ENCODE measurements at places on chromosomes 16 and 17. TPM values are rescaled to one million over a fixed set of nuclear protein-coding genes. Genes with fewer than 3 reads are reported as not detected.

Gene SF3B3
- total RNA-seq, result 95.1 TPM

Gene OR3A3
- not detected for total RNA-seq

Gene PIRT
- total RNA-seq, result not detected

Gene EIF3CL
- 89.0 TPM for total RNA-seq

Gene CHP2
- not detected for total RNA-seq

Gene CSHL1
- total RNA-seq, result not detected

Gene JPT2
- total RNA-seq, result 11.7 TPM

Gene MFAP4
- 104 TPM for total RNA-seq

Gene NOTUM
- total RNA-seq, result not detected

Gene WFIKKN1
- 0.71 TPM for total RNA-seq

Gene TBKBP1
- 13.7 TPM for total RNA-seq

Gene HAP1
- not detected for total RNA-seq

Gene SCGB1C2
- not detected for total RNA-seq

Gene PRSS27
- not detected for total RNA-seq

Gene SLFN12
- 3.6 TPM for total RNA-seq

Gene DUSP14
- total RNA-seq, result 35.3 TPM

Gene HEATR9
- total RNA-seq, result not detected

Gene RECQL5
- total RNA-seq, result 7.1 TPM

Gene ACSM2A
- total RNA-seq, result not detected

Gene SAP30BP
- 44.6 TPM for total RNA-seq

Gene GINS3
- total RNA-seq, result 5.8 TPM

Gene NEUROD2
- not detected for total RNA-seq

Gene MYH11
- 89.0 TPM for total RNA-seq

Gene TP53TG3
- not detected for total RNA-seq

Gene MAF
- total RNA-seq, result 16.7 TPM

Gene OTOP2
- total RNA-seq, result not detected

Gene PLA2G10
- total RNA-seq, result not detected

Gene CACNG1
- not detected for total RNA-seq

Gene WFIKKN2
- 0.26 TPM for total RNA-seq

Gene PRSS8
- total RNA-seq, result 2.4 TPM

Gene UTS2R
- 0.44 TPM for total RNA-seq

Gene SOST
- total RNA-seq, result not detected

Gene SLC16A13
- total RNA-seq, result 0.71 TPM

Gene TBC1D3D
- not detected for total RNA-seq

Gene MYH1
- not detected for total RNA-seq

Gene PMFBP1
- total RNA-seq, result not detected

Gene GAS7
- total RNA-seq, result 113 TPM

Gene E2F4
- 70.3 TPM for total RNA-seq

Gene GAST
- total RNA-seq, result not detected

Gene PITPNM3
- 0.56 TPM for total RNA-seq

Gene SEZ6L2
- total RNA-seq, result 4.6 TPM

Gene CLEC18C
- not detected for total RNA-seq

Gene CDH1
- total RNA-seq, result 0.93 TPM

Gene PLLP
- 22.4 TPM for total RNA-seq

Gene CHCT1
- total RNA-seq, result not detected

Gene SDK2
- 5.6 TPM for total RNA-seq

Gene MPO
- 0.12 TPM for total RNA-seq

Gene RAI1
- 24.9 TPM for total RNA-seq

Gene KRT27
- total RNA-seq, result not detected

Gene LLGL2
- 4.1 TPM for total RNA-seq

Gene ANKRD40CL
- total RNA-seq, result not detected

Gene KRTAP3-2
- total RNA-seq, result not detected

Gene PRSS21
- total RNA-seq, result not detected

Gene PSME3
- total RNA-seq, result 63.8 TPM

Gene ANKFN1
- total RNA-seq, result 0.67 TPM

Gene CSH2
- total RNA-seq, result not detected
